ENCODE measurements at places on chromosomes 12 and 14.
A peak's percentile ranks its signal among the peaks of the same experiment; 100 is the strongest.

DNA sequence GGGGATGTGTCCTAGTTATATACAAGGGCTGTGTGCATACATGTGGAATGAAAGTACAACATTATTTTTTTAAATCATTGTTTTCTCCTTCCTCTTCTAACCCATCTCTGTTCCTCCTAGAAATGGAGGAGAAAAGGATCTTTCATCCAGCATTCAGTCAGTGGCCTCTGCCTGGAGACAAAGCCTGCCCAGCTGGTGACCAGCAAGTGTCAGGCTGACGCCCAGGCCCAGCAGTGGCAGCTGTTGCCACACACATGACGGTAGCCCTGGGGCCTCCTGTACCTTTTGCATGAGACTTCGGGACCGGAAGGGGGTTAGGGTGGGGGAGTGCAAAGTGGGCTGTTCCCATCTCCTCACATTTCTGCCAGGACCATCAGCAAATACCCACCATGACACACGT is 46.2 kb downstream of the ERH start:
- DNase-seq = no peak

GRCh38 chr12:71469258-71469750 is 29.7 kb downstream of the LGR5 start:
- no peak for DNase-seq

DNA sequence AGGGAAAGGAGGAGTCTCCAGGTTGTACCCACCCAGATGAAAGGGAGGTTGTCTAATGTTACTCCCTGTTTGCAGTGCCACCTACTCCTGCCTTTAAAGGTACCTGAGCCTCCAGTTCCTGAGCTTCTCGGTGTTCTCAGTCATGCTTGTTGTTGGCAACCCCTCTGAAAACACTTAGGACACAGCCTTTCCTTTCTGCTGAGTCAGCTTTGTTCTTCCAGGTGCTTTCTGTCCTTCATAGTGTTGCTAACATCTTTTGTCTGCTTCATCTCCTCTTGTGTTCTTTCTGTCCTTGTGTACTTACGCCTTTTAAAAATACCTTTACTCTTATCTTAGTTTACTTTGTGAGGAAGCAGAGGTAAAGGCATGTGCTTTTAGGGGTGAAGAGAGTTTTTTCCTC is 97.0 kb upstream of the NEDD1 start:
- no peak for DNase-seq

DNA sequence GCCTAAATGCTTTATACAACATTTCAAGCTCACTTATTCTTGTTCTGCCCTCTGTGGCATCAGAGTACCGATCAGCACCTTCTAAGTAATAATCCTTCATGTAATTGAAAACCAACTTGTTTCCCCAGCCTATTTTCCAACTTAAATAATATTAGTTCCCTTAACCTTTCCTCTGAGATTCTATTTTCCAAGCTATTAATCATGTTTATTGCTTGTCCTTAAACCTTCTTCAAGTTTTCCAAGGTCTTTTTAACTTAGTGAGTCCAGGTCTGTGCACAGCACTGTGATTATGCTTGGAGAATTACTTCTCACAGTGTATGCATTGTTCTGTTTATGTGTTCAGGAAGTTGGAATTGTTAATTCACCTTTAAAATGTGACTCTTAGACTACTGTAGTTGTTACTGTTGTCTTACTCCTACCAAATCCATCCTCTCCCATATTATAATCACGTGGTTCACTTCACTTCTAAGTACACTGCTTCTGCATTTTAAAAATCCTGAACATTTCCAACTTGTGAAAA is 1039.3 kb upstream of the FOXG1 start:
- DNase-seq = no peak

DNA sequence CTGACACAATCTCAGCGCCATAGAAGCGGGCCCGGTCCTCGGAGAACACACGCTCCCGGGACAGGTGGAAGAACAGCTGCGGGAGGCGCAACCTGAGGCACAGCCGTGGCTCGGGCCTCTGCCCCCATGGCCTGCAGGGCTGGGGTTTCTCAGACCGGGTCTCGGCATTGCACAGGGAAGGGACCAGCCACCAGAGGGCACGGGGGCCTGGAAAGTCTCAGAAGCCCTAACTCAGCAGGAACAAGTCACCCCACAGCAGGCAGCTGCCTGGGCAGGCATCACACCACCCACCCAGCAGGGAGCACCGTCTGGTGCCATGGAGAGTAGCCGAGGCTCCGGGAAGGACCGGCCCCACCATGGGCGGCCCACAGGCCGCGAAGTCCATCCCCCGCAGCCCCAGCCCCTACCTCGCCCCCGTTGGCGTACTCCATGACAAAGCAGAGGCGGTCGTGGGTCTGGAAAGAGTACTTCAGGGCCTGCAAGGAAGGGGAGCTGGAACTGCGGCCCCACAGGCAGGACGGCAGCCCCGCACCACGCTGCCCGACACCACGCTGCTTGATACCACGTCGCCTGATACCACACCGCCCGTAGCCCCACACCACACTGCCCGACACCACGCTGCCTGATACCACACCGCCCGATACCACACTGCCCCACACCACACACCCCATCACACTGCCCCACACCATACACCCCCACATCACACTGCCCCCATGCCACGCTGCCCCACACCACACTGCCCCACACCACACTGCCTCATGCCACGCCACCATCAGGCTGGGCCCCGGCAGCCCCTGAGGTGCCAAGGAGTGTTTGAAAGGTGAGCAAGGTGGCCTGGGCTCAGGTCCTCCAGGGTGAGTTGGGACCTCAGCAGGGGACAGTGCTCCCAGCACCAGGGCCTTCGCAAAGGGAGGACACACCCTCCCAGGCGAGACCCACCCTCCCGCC is 20.8 kb downstream of the SIVA1 start:
- DNase-seq = no peak

- DNase-seq = peak; percentile 36
Measured at GRCh38 chr12:120261951-120262851, 3.3 kb downstream of the PXN start.

GRCh38 chr12:21819678-21820077 is 45.2 kb upstream of the KCNJ8 start:
- DNase-seq = no peak

GRCh38 chr12:127133675-127134335 is 1133.2 kb upstream of the TMEM132C start:
- no peak for DNase-seq

DNA sequence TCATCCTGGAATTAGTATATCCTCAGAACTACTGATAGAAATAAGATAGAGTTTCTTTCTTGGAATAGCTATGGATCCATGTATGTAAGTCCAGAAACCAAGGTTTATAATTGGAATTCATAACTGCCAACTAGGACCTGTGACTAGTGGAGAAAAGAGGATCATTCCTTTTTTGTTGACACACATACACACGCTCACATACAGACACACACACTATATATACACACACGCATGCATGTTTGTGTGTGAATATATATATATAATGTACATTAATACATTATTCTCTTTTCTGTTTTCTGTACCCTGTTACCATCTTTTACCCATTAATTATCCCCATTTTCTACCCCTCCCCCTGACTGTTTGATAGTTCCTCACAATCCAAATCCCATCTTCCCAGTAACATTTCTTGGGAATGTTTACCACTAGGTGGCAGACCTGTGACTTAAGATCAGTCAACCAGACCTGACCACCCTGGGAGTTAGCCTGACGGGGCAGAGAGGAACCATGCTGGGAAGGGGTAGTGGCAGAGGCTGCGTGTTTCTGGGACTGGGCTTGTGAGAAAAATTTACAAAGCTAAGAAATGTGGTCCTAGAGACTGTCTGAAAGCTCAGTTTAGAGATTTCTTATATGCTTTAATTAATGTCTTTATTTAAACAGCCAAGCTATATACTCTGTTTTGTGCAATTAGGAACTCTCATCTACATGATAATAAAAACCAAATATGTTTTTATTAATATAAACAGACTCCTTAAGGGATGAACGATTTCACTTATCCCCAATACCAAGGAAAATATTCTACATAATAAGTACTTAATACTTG is 308.0 kb downstream of the PPFIA2 start:
- no peak for DNase-seq

- DNase-seq = no peak
Measured at GRCh38 chr12:45259675-45260074, 43.8 kb downstream of the ANO6 start.
